ENCODE measurements at places on chromosomes 13 and 19. TPM values are rescaled to one million over a fixed set of nuclear protein-coding genes. Genes with fewer than 3 reads are reported as not detected.

GRCh38 chr13:104098421-104098820, 1032.2 kb upstream of the SLC10A2 start:
- no peak for DNase-seq

GRCh38 chr13:50078895-50079654, 63.8 kb downstream of the KCNRG start:
- DNase-seq, result no peak

DNA sequence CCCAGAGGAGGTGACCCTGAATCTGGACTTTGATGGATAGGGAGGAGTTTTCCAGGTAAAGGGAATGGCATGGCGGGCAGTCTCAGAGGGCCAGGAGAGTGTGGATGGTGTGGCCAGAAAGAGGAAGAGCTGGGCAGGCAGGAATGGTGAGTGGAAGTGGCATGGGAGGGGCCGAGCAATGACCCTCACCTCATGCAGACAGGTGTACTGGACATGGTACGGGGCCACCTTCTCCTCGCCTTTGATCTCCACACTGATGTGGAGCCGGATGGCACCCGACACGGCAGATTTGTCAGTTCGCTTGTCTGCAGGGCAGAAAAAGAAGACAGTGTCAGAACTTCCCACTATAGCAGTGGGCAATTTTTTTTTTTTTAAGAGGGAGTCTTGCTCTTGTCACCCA, 45.5 kb downstream of the UNC13A start:
- no peak for DNase-seq

- no peak for DNase-seq
These were observed 12.9 kb downstream of the PAK4 start for GRCh38 chr19:39138221-39139211.

DNA sequence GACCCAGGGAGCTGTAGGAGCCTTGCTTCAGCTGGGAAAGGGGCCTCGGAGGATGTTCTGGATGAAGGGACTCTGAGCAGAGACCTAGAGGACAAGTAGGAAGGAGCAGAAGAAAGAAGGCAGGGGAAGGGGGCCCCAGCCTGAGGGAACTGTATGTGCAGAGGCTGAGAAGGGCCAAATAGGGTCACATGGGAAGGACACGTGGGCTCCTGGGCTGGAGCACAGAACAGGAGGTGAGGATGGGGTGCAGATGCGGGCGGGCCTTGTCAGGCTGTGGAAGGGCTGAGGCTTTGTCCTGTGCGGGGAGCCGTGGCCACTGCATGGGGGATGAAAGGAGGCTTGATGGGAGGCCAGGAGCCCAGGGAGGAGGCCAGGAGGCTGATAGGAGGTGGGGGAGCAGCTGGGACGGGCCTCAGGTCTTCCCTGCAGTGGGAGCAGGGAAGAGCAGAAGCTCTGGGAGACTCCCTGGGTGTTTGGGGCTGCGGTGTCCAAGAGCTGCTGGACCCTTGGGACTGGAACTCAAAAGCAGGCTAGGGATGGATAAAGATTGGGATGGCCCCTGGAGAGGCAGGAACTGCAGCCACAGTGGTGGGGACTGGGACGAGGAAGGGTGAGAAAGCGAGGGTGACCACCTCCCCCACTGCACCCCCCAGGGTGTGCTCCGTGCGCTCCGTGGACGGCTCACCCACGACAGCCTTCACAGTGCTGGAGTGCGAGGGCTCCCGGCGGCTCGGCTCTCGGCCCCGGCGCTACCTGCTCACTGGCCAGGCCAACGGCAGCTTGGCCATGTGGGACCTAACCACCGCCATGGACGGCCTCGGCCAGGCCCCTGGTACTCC, 11.4 kb upstream of the LTBP4 start:
- no peak for DNase-seq

- no peak for DNase-seq
These were observed 19.0 kb upstream of the EMC10 start for GRCh38 chr19:50457300-50457699.

GRCh38 chr19:33865306-33865705, 68.6 kb downstream of the KCTD15 start:
- no peak for DNase-seq

DNA sequence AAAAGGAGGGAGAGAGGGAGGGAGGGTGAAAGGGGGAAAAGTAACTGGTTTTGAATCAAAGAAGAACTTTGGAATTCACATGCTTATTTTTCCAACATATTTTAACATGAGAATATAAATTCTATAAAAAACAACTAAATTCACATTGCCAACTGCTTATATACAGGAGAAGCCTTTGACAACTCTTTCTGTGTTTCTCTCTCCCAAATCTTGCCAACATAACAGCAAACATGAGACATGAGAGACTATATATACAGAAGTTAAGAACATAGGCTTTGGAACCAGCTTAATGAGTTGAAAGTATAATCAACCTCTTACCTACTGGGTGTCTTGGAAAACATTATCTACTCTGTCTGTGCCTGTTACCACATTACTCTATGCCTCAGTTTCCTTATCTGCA, 493.3 kb downstream of the RFC3 start:
- no peak for DNase-seq

The ZNF541 gene
- not detected for total RNA-seq

DNA sequence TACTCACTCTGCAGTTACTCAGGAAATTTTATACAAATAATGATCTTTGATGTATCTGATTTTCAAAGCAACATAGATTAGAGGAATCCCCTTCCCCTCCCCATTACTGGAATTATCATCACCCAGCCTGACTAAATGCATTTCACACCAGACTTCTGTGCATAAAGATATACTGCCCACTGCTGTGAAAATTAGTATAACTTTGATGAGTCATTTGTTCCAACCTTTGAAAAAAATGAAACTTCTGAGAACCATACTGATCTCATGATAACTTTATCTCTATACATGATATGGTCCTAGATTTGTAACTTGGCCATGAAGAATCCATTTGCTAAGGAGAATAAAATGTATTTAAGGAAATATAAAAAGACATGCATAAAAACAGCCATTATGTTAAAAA, 63.9 kb downstream of the GPC6 start:
- DNase-seq, result no peak

DNA sequence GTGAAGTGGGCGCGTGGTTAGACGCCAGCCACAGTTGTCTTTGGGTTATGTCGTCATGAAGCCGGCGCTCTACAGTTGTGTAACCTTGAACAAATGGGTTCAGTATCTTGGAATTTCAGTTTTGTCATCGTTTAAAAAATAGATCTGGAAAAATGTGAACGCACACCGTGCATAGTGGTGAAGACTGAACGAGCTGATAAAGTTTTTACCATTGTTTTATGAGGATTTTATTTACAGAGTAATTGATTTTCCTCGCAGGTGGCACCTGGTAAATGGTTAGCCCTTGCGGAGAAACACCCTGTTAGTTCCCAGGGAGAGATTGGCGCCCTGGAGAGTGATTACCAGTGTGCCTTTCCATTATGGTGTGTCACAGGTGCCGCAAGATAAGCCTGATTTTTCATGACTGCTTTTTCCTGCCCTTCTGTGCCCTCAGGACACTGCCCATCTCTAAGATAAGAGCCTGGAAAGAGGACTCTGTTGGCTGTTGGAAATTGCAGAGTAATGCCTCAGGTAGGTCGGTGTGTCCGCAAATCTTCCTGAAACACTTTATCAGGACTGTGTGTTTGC, 577 bp downstream of the ZNF181 start:
- no peak for DNase-seq

- DNase-seq, result no peak
These were observed 67.9 kb upstream of the ZNF724 start for GRCh38 chr19:23318143-23318542.

The GDF15 gene
- total RNA-seq, result 1.2 TPM

DNA sequence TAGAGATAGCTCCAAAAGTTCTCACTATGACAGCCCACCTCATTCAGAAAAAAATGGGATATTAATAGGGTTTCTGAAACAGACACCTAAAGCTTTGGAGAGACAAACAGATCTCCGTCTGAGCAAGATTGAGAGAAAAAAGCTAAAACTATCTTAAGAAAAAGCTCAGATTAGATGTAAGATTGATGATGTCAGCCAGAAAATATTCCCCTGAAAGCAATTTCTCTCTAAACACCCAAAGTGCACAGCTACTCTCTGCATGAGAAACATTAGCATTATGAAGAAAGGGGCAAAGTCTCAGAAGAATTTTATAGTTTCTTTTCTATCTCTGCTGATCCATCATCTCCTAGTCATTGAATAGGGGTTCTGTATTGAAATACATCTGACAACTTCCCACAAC, 148.9 kb downstream of the ZNF737 start:
- no peak for DNase-seq

The ATP4A gene
- total RNA-seq, result not detected

- no peak for DNase-seq
These were observed 102.0 kb downstream of the STARD13 start for GRCh38 chr13:33183431-33184111.
